Effector memory CD4-positive, alpha-beta T cell (primary cell): ENCODE measurements at places on chromosomes 13 and 19.

DNA sequence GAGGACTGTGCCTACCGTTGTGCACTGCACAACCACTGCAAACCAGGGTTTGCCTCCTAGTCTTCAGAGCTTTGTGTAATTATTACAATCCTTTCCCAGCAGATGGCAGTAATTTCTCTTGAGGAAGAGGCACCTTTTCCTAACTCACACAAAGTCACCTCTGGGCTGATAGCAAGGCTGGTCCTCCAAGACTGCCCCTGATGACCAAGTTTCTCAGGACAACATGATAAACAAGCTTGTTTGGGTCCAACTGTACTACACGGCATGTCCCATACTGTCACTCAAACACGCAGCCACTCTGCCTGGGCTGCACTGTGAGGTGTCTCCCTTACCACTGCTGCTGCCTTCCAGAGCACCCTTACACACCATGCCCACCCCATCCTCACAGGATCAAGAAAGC is 39.3 kb downstream of the RFXAP start:
- DNase-seq: no peak

- DNase-seq: no peak
Measured at GRCh38 chr13:28492569-28493367, 2.2 kb downstream of the FLT1 start.

DNA sequence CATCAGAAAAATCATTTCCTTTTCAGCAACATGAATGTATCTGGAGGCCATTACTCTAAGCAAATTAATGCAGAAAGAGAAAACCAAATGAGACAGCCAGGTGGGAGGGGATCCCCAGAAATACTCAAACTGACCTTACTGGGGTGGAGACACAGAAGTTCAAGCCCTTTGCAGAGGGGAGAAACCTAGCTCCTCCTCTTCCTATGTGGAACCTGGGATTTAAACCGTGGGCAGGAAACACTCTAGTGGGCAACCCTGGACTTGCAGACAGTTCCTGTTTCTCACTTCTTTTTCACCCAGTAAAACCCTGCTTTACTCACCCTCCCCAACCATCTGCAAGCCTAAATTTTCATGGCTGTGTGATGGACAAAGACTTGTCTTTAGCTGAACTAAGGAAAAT is 61.3 kb downstream of the SLITRK6 start:
- DNase-seq: no peak

GRCh38 chr13:37666036-37666435 is 67.5 kb upstream of the POSTN start:
- no peak for DNase-seq

- peak; percentile 74 for DNase-seq
Measured at GRCh38 chr13:46181840-46182490, at the start of gene LCP1. Gene LCP1 (minus strand): TSS chr13:46182177. CDS start chr13:46159662, 22,515 bp downstream.

DNA sequence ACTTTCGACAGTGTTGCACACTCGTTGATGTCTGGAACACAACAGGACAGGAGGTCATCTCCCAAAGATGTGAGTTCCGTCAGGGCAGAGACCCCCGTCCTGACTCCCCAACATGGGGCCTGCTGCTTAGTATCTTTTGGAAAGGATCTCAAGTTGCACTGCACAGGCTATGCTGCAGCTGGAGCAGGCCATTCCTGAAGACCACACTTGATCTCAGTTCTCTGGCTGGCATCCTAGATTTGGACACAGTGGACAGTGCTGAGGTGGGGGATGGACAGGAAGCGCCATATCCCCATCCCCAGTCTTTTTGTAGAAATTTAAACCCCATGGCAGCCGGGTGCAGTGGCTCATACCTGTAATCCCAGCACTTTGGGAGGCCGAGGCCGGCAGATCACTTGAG is 5.9 kb downstream of the ADGRE2 start:
- DNase-seq: no peak

- DNase-seq: no peak
Measured at GRCh38 chr13:109394311-109394988, 391.9 kb downstream of the IRS2 start.

DNA sequence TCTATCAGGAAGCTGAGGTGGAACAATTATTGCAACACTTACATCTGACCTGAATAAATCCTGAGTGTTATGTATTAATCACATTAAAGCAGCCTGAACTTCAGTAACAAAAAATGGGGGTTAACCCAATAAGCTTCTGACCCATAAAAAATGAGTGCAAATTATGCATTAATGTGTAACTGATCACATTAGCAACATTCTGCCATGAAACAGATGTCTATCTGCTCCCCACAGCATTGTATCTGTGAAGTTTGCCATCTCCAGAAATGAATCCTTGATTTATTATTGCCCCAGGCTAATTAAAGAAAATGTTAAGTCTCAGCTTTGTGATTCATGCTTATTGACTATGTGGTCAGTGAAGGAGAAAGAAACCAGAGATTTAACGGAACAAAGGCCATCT is 304.9 kb downstream of the PCDH20 start:
- no peak for DNase-seq

DNA sequence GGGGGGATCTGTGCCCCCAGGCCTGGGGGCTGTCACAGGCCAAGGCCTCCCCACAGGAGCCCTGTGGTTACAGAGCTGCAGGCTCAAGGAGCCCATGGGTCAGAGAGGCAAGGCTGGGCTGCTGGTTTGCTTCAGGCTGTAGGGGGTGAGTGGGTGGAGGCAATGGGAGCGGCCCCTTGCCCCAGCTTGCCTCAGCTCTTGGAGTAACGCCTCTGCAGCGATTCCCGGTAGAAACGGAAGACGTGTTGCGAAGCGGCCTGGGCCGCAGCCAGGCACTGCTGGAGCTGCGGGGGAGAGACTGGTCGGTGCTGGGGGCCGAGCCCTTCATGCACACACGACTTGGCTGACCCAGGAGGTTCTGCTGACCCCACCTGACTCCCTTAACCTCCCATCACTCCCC is 10.1 kb downstream of the TMEM91 start:
- DNase-seq: no peak

DNA sequence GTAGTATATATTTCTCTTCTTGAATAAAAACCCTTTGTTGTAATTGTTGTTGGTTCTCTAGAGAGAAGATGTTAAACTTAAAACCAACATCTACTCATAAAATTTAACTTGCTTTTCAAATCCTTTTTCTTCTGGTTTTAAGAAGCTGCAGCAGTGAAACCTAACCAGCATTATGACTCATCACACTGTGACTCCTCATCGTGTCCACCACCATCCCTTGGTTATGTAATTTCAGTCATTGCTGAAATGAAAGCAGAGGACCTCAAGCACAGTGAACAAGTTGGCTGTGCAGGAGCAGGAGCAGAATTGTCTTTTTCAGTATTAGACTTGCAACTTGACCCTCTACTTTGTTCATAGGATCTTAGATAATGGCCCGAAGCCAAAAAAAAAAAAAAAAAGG is 64.9 kb upstream of the HTR2A start:
- no peak for DNase-seq

GRCh38 chr13:60164234-60164889 is 634 bp upstream of the DIAPH3 start:
- peak; percentile 0 for DNase-seq

GRCh38 chr19:46299004-46299509 is 2.2 kb downstream of the HIF3A start:
- no peak for DNase-seq

DNA sequence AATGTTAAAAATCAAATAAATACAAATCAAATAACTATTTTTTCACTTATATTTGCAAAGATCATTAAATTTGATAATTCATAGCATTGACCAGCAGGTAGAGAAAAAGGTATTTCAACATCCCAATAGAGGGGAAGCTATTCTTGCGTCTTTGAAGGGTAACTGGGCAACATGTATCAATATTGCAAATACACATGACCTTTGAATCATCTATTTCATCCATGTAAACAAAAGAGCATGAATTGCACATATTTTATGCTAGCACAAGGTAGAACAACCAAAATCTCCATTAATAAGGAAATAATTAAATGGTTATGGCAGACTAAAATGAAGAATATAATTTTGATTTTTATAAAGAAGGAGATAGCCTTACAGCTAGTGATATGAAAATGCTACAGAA is 372.8 kb downstream of the GPC5 start:
- DNase-seq: no peak

- DNase-seq: peak; percentile 48
Measured at GRCh38 chr19:17950310-17951156, 16.4 kb upstream of the KCNN1 start.

DNA sequence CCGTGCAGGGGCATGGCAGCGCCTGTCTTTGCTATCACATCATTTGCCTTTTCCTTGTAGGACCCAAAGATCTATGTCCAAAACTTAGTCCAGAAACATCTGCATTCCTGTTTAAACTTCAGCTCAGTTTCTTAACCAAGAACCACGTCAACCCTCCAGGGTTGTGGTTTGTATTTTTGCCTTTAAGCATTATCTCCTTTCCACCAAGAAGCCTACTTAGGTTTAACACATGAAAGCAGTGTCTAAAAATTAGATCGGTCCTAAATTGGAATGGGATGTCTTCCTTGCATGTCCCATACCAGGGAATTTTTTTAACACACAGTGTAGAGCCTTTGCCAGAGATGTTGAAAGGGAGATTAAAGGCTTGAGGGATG is 38.8 kb downstream of the DHRS12 start:
- no peak for DNase-seq

DNA sequence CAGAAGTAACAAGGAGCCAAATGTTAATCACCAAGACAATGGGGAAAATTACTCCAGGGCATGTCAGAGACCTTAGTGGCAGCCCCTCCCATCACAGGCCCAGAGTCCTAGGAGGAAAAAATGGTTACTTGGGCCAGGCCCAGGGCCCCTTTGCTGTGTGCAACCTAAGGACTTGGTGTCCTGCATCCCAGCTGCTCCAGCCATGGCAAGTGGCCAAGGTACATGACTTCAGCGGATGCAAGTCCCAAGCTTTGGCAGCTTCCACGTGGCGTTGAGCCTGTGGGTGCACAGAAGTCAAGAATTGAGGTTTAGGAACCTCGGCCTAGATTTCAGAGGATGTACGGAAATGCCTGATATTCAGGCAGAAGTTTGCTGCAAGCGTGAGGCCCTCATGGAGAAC is 46.7 kb downstream of the OR10H4 start:
- DNase-seq: no peak

DNA sequence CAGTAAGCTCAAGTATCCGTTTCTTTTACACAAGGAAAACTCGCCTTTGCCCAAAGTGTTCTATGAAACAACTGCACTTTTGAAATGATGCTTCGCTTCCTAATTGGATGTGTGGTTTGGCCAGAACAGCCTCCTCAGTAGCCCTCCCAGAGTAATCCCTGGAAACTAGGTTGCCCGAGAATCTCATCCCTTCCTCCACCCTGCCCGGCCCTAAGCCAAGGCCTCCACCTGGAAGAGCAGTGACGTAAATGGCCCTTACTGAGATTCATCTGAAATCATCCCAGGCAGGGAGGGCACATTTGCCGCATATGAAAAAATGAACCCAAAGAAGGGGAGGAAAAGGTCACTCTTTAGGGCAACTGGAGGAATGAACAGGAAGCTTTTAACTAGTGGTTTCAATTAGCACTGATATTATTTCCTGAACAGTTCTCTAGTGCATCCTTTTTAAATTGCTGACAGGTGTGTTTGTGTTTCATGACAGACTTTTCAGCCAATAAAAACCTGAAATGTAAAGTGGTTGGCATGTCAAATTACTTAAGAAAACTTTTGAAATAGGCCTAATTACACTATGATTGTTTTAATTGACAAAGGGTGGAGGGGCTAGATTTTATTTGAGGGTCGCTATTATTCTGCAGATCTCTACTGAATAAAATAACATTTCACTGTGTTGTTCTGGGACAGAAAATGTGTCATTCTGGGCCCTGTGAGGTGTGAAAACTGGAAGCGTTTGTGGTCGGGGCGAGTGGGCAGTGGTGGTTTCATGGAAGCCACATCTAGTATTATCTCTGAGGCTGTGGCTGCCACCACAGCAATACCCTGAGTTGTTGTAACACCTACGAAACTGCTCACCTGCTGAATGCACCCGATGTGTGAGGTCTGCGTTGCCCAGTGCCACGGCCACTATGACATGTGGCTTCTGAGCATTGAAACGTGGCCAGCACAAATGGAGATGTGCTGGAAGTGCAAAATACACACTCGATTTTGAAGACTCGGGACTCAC is 112.1 kb downstream of the ZIC5 start:
- no peak for DNase-seq

DNA sequence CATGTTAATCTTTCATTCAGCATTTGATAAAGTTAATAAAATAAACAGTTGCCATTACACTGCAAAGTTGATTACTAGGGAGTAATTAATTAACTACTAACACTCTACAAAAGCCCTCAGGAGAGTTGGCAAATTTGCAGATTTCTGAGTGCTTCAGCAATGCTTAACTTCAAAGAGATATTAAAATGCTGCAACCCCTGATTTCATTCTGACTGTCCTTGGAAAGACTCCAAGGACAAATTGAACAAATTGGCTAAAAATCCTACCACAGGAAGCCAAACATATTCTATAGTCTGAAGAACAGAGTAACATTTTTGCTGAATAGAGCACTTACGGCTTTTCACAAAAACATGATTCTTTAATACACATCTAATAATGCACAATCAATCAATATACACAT is 1543.0 kb downstream of the SLITRK5 start:
- no peak for DNase-seq

DNA sequence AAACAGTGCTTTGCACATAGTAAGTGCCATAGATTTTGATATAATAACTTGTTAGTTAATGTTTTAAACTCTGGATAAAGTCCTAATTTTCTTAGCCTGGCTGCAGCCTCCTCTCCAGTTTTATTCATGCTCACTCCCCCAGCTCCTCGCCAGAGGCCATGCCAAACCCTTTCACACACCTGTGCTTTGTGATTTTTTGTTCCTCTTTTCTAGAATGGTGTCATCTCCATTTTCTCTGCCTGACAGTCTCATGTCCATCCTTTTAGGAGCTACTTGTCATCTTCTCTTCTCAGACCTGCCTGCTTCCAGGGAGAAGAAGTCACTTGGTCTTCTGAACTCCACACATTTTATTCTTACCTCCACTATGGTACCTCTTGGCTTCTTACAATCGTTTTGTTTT is 55.8 kb upstream of the SPATA13 start:
- DNase-seq: no peak

DNA sequence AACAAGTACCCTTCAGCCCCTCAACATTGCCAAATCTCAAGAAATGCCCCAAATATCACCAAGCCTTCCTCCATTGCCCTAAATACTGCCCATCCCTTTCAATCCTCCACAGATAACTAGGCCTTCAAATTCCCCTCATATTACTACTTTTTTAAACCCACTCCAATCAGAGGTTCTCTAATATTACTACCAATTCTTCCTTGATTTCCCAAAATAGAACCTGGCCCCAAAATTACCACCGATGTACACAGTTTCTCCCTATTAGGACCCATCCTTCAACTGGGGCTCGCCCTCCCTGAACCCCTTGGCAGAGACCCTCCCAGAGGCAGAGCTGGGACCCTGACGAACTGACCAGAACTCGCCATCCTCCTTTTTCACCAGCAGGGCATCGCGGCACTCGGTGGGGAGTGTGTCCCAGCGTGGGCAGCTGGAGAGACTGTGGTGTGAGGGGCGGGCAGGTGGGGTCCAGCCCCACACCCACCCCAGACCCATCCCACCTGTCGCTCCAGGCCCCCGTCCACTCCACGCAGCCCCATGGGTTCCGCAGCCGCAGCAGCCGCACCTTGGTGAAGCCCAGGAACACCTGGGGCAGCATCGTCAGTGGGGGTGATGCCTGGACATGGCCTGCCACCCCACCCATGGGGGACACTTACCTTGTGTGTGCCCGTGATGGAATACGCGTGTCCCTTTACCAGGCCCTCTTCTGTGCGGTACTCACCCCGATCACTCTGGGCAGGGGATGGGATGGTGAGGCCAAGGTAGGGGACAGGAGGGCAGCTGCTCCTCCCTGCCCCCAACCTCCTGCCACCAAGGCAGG is 6.1 kb downstream of the CAPN12 start:
- DNase-seq: no peak
